Lower lobe of right lung (tissue), 2 donors: ENCODE measurements at places on chromosomes 3 and 15. TPM values are rescaled to one million over a fixed set of nuclear protein-coding genes. Genes with fewer than 3 reads are reported as not detected.

- no peaks in the 10 kb centered on the region for H3K27me3 ChIP-seq
- no peak for DNase-seq
- no peaks in the 10 kb centered on the region for H3K36me3 ChIP-seq
- H3K27ac ChIP-seq: no peak overlapping the region
Observed at GRCh38 chr3:73804204-73804603, 179.5 kb upstream of the PDZRN3 start.

PLSCR1 gene
- total RNA-seq: 194 TPM

GRCh38 chr3:35664460-35664919 lies 25.2 kb downstream of the ARPP21 start:
- H3K27me3 ChIP-seq: no peaks in the 10 kb centered on the region
- H3K4me1 ChIP-seq: no peaks in the 10 kb centered on the region
- H3K4me3 ChIP-seq: no peak overlapping the region
- DNase-seq: peak; percentile 30

DNA sequence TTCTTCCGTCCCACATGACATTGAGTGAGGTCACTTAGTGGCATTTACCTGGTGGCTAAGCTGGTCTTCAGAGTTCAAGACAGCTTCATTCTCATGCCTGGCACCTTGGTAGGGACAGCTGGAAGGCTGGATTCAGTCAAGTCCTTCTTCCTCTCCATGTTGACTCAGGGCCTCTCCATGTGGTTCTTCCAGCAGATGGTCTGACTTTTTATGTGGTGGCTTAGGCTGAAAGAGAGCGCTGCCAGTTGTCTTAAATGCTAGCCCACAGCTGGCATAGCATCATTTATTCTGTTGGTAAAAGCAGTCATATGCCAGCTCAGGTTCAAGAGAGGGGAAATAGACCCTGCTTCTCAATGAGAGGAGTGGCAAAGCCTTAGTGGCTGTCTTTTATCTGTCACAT lies 53.0 kb upstream of the CTDSPL start:
- peaks cover 26% of the 10 kb centered on the region for H3K4me1 ChIP-seq
- H3K36me3 ChIP-seq: peaks cover 37% of the 10 kb centered on the region
- no peak for DNase-seq
- no peaks in the 10 kb centered on the region for H3K27me3 ChIP-seq
- no peak overlapping the region for H3K4me3 ChIP-seq
- H3K27ac ChIP-seq: no peak overlapping the region

GRCh38 chr3:166274351-166275023 lies 437.3 kb upstream of the BCHE start:
- no peak for DNase-seq
- no peaks in the 10 kb centered on the region for H3K36me3 ChIP-seq
- no peaks in the 10 kb centered on the region for H3K4me1 ChIP-seq
- H3K27ac ChIP-seq: no peak overlapping the region
- no peak overlapping the region for H3K4me3 ChIP-seq
- H3K27me3 ChIP-seq: no peaks in the 10 kb centered on the region

GRCh38 chr15:68725736-68726135 lies 95.0 kb downstream of the ANP32A start:
- H3K4me3 ChIP-seq: no peak overlapping the region
- H3K27me3 ChIP-seq: no peaks in the 10 kb centered on the region
- DNase-seq: peak; percentile 58
- peaks cover 11% of the 10 kb centered on the region for H3K4me1 ChIP-seq

CSPG5 gene
- total RNA-seq: 2.3 TPM

- peaks cover 15% of the 10 kb centered on the region for H3K4me1 ChIP-seq
- DNase-seq: no peak
- H3K27me3 ChIP-seq: no peaks in the 10 kb centered on the region
- no peak overlapping the region for H3K27ac ChIP-seq
- H3K36me3 ChIP-seq: no peaks in the 10 kb centered on the region
- no peak overlapping the region for H3K4me3 ChIP-seq
Observed at GRCh38 chr15:49439678-49440395, 16.8 kb downstream of the FGF7 start.

- H3K27ac ChIP-seq: no peak overlapping the region
- no peaks in the 10 kb centered on the region for H3K4me1 ChIP-seq
- no peak overlapping the region for H3K4me3 ChIP-seq
- H3K36me3 ChIP-seq: no peaks in the 10 kb centered on the region
Observed at GRCh38 chr3:166810741-166811445, 569.2 kb downstream of the ZBBX start.

UROC1 gene
- not detected for total RNA-seq

GRCh38 chr15:35691173-35691761 lies 145.3 kb upstream of the DPH6 start:
- H3K4me1 ChIP-seq: peaks cover 32% of the 10 kb centered on the region
- H3K4me3 ChIP-seq: no peak overlapping the region
- no peaks in the 10 kb centered on the region for H3K27me3 ChIP-seq
- no peak for DNase-seq
- H3K36me3 ChIP-seq: no peaks in the 10 kb centered on the region

DNA sequence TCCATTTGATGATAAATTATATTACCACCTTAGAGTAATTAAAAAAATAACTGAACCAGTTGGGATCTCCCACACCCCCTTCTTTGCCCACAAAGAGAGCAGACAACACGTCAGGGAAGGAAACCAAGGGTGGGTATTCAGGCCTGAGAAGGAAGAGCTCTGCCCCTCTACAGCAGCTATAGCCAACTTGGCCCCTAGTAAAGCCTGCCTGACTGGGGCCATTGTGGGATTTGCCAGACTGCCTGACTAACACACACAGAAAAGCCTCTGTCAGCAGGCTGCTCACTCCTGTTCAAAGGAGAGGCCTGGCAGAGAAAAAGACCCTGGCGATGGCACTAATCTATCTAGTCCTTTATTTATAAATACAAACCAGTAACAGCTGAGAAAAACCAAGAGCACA lies 41.4 kb downstream of the ATP8B4 start:
- H3K27me3 ChIP-seq: no peaks in the 10 kb centered on the region
- no peaks in the 10 kb centered on the region for H3K36me3 ChIP-seq
- DNase-seq: no peak
- no peaks in the 10 kb centered on the region for H3K4me1 ChIP-seq
- no peak overlapping the region for H3K4me3 ChIP-seq

- H3K27ac ChIP-seq: no peak overlapping the region
- H3K27me3 ChIP-seq: peaks cover 4% of the 10 kb centered on the region
- H3K4me1 ChIP-seq: no peaks in the 10 kb centered on the region
- no peak overlapping the region for H3K4me3 ChIP-seq
Observed at GRCh38 chr3:157618075-157618760, 115.0 kb upstream of the VEPH1 start.

GRCh38 chr3:4939276-4939675 lies 40.0 kb upstream of the BHLHE40 start:
- no peak overlapping the region for H3K4me3 ChIP-seq
- H3K27ac ChIP-seq: no peak overlapping the region
- no peak for DNase-seq
- H3K36me3 ChIP-seq: no peaks in the 10 kb centered on the region
- H3K27me3 ChIP-seq: no peaks in the 10 kb centered on the region
- no peaks in the 10 kb centered on the region for H3K4me1 ChIP-seq

GRCh38 chr3:9230596-9230995 lies 18.9 kb downstream of the SRGAP3 start:
- H3K4me1 ChIP-seq: no peaks in the 10 kb centered on the region
- no peak overlapping the region for H3K4me3 ChIP-seq
- no peak overlapping the region for H3K27ac ChIP-seq
- H3K36me3 ChIP-seq: no peaks in the 10 kb centered on the region

- no peak overlapping the region for H3K4me3 ChIP-seq
- no peaks in the 10 kb centered on the region for H3K4me1 ChIP-seq
- no peaks in the 10 kb centered on the region for H3K27me3 ChIP-seq
- H3K27ac ChIP-seq: no peak overlapping the region
Observed at GRCh38 chr3:171516765-171517164, 56.6 kb upstream of the TNIK start.

DNA sequence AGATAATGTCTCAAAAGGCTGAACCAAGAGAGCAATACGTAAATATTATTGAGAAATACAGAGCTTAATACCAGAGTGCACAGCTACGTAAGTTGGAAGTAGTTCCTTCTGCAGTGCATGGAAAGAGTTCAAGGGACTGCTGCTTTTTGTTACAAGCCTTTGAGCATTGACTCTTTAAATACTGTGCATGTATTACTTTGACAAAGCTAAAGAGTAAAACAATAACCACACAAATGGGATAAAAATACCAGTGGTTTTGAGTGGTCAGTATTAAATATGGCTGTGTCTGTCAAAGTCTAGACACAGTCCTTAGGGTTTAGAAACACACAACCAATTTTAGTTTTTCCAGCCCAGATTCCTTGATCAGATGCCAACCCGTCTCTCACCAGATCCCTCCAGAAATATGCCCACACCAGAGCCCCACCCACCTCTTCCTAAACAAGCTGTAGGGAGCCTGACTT lies 62.1 kb downstream of the SSR3 start:
- DNase-seq: no peak
- no peaks in the 10 kb centered on the region for H3K27me3 ChIP-seq
- no peak overlapping the region for H3K4me3 ChIP-seq

DNA sequence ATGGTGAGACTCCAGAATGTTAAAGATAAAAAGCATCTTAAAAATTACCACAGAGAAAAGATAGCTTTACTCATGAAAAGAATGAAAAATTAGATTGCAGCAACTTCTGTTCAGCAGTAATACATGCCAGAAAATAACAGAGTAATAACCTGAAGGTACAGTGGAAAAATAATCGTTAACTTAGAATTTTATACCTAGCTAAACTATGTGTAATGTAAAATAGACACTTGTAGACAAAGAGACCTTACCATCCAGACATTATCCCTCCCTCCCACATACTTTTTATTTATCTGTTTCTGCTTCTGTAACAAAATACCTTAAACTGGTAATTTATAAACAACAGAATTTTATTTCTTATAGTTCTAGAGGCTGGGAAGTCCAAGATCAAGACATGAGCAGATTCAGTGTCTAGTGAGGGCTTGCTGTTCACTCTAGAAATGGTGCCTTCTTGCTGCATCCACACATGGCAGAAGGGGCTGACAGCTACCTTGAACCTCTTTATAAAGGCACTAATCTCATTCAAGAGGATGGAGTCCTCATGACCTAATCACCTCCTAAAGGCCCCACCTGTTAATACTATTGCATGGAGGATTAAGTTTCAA lies 90.7 kb downstream of the COL6A6 start:
- H3K27ac ChIP-seq: no peak overlapping the region
- no peak for DNase-seq
- H3K36me3 ChIP-seq: no peaks in the 10 kb centered on the region
- H3K4me1 ChIP-seq: no peaks in the 10 kb centered on the region
- no peak overlapping the region for H3K4me3 ChIP-seq

DNA sequence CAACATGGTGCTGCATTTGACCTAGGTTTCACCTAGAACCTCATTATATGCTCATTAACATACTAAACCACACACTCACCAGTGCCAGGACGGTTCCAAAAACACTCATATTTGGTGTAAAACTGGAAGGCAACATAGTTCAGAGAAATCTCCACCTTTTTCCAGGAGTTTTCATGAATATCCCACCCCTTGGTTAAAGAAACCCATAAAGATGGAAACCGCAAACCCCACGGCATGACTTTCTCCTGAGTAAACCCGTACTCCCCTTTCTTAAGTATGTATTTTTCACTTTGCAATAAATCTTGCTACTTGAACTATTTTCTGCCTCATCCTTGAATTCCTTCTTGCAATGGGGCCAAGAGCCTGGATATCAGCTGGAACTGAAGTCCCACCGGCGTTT lies 379.3 kb downstream of the MAGI1 start:
- no peaks in the 10 kb centered on the region for H3K27me3 ChIP-seq
- H3K4me1 ChIP-seq: no peaks in the 10 kb centered on the region
- no peak overlapping the region for H3K4me3 ChIP-seq

DNA sequence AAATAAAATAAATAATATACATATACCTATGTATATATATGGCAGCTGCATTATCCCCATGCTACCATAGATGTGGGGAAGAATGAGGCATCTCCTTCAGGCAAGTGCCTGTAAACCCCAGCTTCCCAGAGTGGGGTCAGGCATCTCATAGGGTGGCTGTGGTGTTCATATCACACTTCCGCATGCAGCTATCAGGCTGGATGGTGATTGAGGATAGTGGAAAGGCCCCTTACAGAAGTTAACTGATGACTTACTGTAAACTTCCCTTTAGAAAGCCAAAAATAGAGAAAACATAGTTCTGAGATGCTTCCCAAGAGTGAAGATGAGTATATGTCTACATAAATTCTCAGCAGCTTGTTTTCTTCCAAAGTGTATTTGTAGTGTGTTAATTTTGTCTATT lies 3.5 kb upstream of the PP2D1 start:
- DNase-seq: no peak
- H3K27ac ChIP-seq: no peak overlapping the region
- H3K36me3 ChIP-seq: no peaks in the 10 kb centered on the region
- no peaks in the 10 kb centered on the region for H3K4me1 ChIP-seq
- no peaks in the 10 kb centered on the region for H3K27me3 ChIP-seq

PTH1R gene
- 14.5 TPM for total RNA-seq

GRCh38 chr15:101424984-101425383 lies 64.5 kb downstream of the PCSK6 start:
- H3K27me3 ChIP-seq: no peaks in the 10 kb centered on the region
- no peak overlapping the region for H3K4me3 ChIP-seq
- H3K36me3 ChIP-seq: no peaks in the 10 kb centered on the region

MYL3 gene
- total RNA-seq: 2.0 TPM

- peaks cover 92% of the 10 kb centered on the region for H3K36me3 ChIP-seq
- H3K27ac ChIP-seq: peak overlapping the region; percentile 8
- no peak for DNase-seq
- H3K4me1 ChIP-seq: peaks cover 34% of the 10 kb centered on the region
- no peaks in the 10 kb centered on the region for H3K27me3 ChIP-seq
- no peak overlapping the region for H3K4me3 ChIP-seq
Observed at GRCh38 chr3:69178838-69179739, 56.7 kb upstream of the LMOD3 start.

ZMYND10 gene
- total RNA-seq: 32.8 TPM

- H3K4me3 ChIP-seq: peak overlapping the region; percentile 69
- DNase-seq: peak; percentile 71
- peaks cover 43% of the 10 kb centered on the region for H3K4me1 ChIP-seq
- peak overlapping the region; percentile 87 for H3K27ac ChIP-seq
- H3K27me3 ChIP-seq: no peaks in the 10 kb centered on the region
Observed at GRCh38 chr3:11643201-11643603, 513 bp downstream of the VGLL4 start.

LYZL4 gene
- total RNA-seq: not detected

GRCh38 chr3:45209526-45209925 lies 16.6 kb downstream of the TMEM158 start:
- peaks cover 12% of the 10 kb centered on the region for H3K4me1 ChIP-seq
- no peaks in the 10 kb centered on the region for H3K27me3 ChIP-seq

- H3K4me1 ChIP-seq: no peaks in the 10 kb centered on the region
- no peaks in the 10 kb centered on the region for H3K36me3 ChIP-seq
- no peak overlapping the region for H3K27ac ChIP-seq
- H3K27me3 ChIP-seq: no peaks in the 10 kb centered on the region
Observed at GRCh38 chr3:72903004-72903403, 15.2 kb downstream of the GXYLT2 start.

- peaks cover 35% of the 10 kb centered on the region for H3K36me3 ChIP-seq
- DNase-seq: no peak
- H3K27me3 ChIP-seq: no peaks in the 10 kb centered on the region
- no peaks in the 10 kb centered on the region for H3K4me1 ChIP-seq
- H3K27ac ChIP-seq: no peak overlapping the region
Observed at GRCh38 chr3:53817809-53818208, 28.4 kb downstream of the CHDH start.
